ENCODE measurements at places on chromosomes 16 and 17. TPM values are rescaled to one million over a fixed set of nuclear protein-coding genes. Genes with fewer than 3 reads are reported as not detected.

PIK3R5 gene
- polyA plus RNA-seq, result 2.7 TPM

- no peak for DNase-seq
- H3K27ac ChIP-seq, result no peak overlapping the region
- no peaks in the 10 kb centered on the region for H3K36me3 ChIP-seq
These were observed 2.3 kb downstream of the ADORA2B start for GRCh38 chr17:15947271-15947670.

CIITA gene
- 0.17 TPM for polyA plus RNA-seq

GRCh38 chr16:30335598-30336474, 19.3 kb downstream of the CD2BP2 start:
- no peak overlapping the region for H3K27ac ChIP-seq
- DNase-seq, result no peak
- no peaks in the 10 kb centered on the region for H3K27me3 ChIP-seq
- no peaks in the 10 kb centered on the region for H3K4me1 ChIP-seq
- H3K36me3 ChIP-seq, result no peaks in the 10 kb centered on the region

MT3 gene
- polyA plus RNA-seq, result 0.17 TPM

GRCh38 chr16:2752850-2753732, 653 bp downstream of the SRRM2 start:
- peak overlapping the region; percentile 99 for H3K27ac ChIP-seq
- DNase-seq, result no peak
- peaks cover 8% of the 10 kb centered on the region for H3K4me1 ChIP-seq

SCNN1B gene
- 0.25 TPM for polyA plus RNA-seq

C1QTNF1 gene
- polyA plus RNA-seq, result 2.1 TPM

BTBD17 gene
- 14.8 TPM for polyA plus RNA-seq

DNA sequence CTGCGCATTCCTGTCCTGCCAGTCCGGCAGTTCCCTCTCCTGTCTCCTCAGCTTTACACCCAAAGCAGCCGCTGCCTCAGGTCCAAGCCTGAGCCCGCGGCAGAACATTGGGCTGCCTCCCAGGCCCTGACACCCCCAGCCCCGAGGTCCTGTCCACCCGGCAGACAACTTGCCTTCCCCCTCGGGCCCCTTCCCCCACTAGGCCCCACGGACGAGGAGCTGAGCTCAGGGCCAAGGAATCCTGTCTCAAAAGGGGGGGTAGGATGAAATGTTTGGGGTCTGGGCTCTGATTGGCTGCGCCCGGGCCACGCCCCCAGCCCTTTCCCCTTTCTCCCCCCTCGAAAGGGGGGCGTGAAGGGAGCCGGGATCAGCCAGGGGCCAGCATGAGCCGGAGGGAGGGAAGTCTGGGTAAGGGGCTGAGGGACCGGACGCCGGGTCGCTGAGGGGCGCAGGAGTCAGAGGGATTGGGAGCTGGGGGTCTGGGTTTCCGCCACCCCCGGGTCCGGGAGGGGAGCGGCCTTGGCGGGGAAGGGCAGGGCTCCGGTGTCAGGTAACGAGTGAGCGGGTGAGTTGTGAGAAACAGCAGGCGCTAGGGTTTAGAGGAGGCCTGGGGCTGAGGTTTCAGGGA, at the start of gene CTF1:
Gene CTF1 (plus strand): TSS at position 354 of the 628 bp plus-strand sequence. CDS start 30 bp downstream, at position 384.
- H3K4me1 ChIP-seq, result peaks cover 13% of the 10 kb centered on the region
- peak within 1 kb of the TSS; percentile 64 for H3K27ac ChIP-seq
- H3K4me3 ChIP-seq, result peak within 1 kb of the TSS; percentile 63
- H3K36me3 ChIP-seq, result no peaks in the 10 kb centered on the region
- no peak for DNase-seq

DNA sequence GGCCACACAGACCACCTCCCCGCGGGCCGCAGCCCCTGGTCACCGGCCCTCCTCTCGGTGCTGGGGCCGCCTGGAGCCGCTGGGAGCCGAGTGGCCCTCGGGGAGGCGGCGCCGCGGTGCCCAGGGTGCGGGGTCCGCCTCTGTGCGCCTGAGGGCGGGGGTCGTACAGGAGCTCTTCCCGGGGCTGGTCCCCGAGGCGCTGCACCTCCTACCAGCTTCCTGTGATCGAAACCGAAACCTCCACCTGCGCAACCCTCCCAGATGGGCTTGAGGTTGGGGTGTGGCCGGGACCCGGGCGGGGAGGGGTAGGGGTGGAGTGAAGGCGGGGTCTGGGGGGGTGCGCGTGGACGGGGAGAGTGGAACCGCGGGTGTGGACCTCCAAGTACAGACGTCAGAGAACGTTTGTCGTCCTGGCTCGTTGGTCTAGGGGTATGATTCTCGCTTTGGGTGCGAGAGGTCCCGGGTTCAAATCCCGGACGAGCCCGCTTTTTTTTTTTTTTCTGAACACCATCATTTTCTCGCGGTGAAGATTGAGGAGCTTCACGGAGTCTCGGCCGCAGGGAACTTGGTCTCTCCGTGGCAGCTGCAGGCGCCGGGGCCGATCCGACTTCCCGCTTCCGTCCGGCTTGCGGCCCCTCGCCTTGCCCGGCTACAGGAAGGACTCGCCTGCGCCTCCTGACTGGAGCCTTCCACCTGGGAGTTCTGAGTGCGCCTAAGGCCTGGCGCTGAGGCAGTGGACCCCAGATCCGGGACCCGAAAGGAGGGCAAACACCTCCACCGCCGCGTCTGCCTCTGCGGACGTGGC, 23.9 kb downstream of the ZNF213 start:
- H3K36me3 ChIP-seq, result no peaks in the 10 kb centered on the region
- peak overlapping the region; percentile 69 for H3K4me3 ChIP-seq
- H3K27ac ChIP-seq, result no peak overlapping the region

RNFT1 gene
- polyA plus RNA-seq, result 2.6 TPM

All from H1 (cell line).